ENCODE measurements at places on chromosomes 5 and 9. TPM values are rescaled to one million over a fixed set of nuclear protein-coding genes. Genes with fewer than 3 reads are reported as not detected.

Gene CNTNAP3
- total RNA-seq, result 3.1 TPM

Gene PCDHB16
- total RNA-seq, result 6.9 TPM

Gene ALDH1B1
- total RNA-seq, result 13.3 TPM

Gene CREB3
- 36.4 TPM for total RNA-seq

Gene PRR7
- 8.8 TPM for total RNA-seq

Gene SGCD
- total RNA-seq, result 4.0 TPM

Gene LHFPL2
- total RNA-seq, result 17.9 TPM

Gene NR2F1
- 6.6 TPM for total RNA-seq

Gene CATSPER3
- 0.74 TPM for total RNA-seq

Gene IL5
- not detected for total RNA-seq

Gene CEP72
- total RNA-seq, result 27.8 TPM

Gene CDH9
- total RNA-seq, result 0.68 TPM

Gene GFI1B
- total RNA-seq, result 0.45 TPM

Gene GPSM1
- total RNA-seq, result 29.2 TPM

Gene EPB41L4A
- total RNA-seq, result 41.8 TPM

Gene LECT2
- not detected for total RNA-seq

All from type B pancreatic cell (in vitro differentiated cells).